ENCODE measurements at places on chromosomes 7 and 10.

- no peak for DNase-seq
These were observed 29.6 kb downstream of the SH2D4B start for GRCh38 chr10:80567292-80567691.

DNA sequence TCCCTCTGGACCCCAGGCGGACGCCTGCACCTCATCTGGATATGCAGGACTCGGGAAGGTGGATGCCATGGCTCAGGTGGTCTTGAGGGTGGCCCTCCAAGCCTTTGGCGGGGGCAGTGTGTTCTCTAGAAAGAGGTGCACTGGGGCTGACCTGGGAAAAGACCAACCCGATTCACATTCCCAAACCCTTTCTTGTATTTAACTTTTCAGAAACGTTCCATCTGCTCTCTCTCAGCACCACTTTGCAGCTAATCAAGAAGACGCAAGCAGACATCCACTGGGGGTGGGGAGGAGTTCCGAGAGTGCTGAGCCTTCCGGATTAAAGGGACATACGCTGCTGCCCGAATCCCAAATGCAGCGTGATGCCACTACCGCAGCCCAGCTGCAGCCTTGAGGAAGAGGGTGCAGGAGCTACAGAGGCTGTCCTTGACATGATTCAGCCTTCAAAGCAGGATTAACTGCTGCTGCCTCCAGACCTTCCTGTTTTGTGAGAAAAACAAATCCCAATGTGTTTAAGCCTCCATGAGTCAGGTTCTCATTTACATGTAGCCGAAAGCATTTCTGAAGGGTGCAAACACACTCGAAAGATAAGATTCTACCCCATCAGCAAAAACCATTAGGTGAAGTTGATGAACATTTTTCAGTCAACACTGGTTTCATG is 39.9 kb downstream of the RBM17 start:
- no peak for DNase-seq

- DNase-seq = no peak
These were observed 56.2 kb downstream of the MINDY3 start for GRCh38 chr10:15804109-15804508.

GRCh38 chr7:155833651-155834050 is 21.4 kb upstream of the SHH start:
- DNase-seq = no peak

DNA sequence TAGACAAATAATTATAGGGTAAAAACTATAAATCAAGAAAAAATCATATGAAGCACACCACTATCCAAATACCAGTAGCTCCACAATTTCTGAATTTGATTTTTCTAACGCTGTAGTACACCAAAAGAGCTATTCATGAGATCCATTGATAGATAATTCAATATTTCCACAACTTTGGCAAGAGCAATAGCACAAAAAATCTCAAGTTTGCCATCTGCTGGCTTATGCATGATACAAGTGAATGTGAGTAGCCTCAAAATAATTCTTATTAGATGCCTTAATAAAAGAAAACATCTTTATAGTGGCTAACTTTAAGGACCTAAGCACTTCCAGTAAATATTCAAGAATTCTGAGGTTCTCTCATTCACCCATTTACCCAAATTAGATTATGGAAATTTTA is 2.2 kb upstream of the TMEM196 start:
- no peak for DNase-seq

DNA sequence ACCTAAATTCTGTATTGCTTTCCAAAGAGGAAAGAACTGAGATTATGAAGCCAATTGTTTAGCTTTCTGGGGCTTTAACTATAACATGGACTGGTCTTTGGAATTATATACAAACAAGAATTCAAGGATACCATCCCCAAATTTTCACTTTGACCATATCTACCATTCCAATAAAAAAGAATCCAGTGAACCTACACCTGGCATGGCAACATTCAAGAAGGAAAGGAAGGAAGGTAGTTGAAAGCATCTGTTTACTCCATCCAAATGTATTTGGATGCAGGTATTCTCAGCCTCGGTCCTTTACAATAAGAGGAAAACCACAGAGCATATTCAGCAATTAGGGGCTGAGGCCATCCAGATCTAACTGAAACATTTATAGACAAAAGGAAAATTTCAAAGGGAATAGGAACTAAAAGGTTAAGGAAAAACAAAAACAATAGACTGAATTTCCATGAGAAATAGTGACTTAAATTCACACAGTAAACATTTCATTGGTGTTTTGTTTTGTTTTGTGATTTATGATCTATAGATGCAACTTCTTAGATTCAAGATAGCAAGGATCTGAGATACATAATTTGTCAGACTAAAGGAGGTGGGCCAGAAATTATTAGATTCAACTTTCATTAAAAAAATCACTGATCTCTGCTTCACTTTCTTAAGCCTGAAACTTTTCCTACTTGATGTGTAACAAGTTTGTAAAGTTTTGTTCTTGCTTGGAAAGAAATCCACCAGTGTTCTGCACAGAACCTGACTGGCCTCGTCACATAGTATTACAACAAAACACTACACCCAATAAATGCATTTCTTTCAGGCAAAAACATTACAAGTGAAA is 12.7 kb downstream of the SKIDA1 start:
- DNase-seq = no peak

DNA sequence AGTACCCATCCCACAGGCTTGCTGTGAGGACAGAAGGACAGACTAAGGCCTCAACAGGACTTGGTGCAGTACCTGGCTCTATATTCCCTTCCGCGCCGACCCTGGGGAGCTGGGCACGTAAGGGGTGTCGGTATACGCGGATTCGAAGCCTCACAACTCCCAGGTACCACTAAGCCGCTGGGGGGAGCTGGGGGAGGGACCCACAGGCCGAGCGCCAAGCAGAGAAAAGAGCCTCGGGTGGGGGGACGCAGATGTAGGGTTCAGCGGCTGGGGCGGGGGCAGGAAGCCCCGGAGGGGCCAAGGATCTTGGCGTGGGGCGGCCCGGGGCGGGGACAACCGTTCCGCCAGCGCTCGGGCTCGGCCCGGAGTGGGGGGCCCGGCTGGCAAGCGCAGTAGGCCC is 126.4 kb upstream of the ZNF746 start:
- DNase-seq = no peak

- DNase-seq = no peak
These were observed 314.1 kb upstream of the C7orf33 start for GRCh38 chr7:148276314-148277041.

GRCh38 chr10:52740155-52740549 is 32.4 kb downstream of the MBL2 start:
- DNase-seq = no peak

DNA sequence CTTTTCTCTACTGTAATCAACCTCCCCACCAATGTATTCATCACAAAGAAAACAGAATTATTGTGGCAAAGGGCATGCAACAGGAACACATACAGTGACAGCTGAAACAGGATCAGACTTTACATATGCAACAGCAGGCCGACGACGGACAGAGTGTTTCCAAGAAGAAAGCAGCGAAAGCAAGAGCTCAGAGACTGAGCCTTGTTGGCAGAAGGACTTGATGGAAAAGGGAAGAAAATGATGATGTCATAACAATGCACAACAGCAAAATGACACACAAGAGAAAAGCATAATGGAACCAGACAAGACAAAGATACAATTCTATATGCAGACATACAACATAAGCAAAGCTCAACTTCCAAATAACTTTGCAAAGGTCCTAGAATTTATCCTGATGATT is 106.5 kb downstream of the ARHGAP12 start:
- DNase-seq = no peak

DNA sequence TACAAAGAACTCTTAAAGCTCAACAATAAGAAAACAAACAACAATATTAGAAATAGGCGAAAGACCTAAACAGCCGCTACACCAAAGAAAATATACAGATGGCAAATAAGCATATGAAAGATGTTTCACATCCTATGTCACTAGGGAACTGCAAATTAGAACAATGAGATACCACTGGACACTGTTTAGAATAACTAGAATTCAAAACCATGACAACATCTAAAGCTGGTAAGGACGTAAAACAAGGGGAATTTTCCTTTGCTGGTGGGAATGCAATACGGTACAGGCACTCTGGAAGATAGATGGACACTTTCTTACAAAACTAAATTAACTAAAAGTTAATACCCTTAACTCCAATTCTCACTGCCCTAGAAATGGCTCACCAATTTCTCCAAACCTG is 44.5 kb downstream of the THSD7A start:
- no peak for DNase-seq

DNA sequence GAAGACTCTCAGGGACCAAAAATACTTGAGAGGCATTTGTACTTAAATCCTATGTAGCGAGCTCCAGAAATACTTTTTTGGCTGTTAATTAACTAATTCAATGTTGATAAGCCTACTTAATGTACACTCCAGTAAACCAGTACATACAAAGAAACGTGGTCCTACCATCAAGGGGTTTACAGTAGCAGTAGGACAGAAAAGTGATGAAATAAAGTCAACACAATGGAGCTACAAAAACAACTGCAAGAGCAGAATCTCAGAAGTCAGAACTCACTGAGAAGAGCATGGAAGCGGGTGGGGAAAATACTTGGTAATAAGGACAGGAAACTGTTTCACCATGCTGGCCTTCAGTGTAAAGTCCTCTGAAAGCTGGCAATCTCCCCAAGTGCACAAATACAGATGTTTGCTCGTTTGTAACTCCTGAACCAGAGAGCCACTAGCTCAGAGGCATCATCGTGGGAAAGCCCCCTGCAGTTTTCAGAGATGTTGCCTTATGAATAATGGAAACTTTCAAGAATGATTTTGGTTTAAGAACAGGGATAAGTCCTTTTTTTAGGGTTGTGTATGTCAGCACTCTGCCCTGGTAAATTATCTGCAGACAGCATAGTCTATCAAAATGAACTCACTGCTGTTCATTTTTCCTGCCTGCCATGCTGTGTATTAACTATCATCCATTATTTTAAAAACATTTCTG is 233.2 kb downstream of the SORCS1 start:
- no peak for DNase-seq

DNA sequence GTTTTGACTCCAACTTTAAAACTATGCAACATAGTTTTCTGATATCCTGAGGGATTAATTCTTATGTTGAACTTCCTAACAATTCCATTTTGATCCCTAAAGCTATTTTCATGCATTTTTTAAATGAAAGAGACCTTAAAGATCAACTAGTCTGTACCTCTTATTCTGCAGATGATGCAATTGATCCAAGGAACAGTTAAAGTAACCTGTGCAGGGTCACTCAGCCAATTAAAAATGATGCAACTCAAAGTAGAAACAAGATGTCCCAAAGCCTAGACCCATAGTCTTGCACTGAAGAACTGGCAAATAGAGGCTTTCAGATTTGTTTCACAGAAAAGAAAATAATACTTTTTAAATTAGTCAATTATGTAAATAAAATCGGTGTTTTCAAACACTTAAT is 86.3 kb downstream of the IMMP2L start:
- no peak for DNase-seq

DNA sequence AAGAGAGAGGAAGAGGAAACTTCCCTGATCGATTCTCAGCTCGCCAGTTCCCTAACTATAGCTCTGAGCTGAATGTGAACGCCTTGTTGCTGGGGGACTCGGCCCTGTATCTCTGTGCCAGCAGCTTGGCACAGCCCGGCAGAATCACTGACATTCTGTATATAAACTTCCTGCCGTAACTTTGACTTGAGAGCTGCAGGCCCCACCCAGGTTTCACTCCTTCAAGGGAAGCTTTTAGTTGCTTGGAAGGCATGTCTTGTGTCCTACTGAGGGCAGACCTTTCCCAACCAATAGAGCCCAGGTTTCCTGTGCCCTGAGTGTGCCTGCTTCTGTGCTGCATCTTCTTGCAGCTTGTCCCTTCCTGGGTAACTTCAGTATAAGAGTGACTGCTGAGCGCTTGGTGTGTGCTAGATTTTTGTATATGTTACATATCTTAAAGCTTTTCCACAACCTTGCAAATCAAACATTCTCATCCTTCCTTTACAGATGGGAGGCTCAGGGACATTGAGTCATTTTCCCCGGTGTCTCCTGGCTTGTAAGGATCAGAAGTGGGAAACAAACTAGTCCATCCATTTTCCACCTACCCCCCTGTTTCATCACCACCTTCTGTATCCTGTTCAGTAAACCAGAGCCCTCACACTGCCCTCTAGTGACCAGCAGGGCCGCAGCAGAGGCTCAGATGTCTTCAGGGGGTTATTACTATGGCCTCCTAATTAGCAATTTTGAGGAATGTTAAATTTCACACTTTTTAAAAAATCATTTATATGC is 225.2 kb upstream of the PRSS58 start:
- peak; percentile 35 for DNase-seq

DNA sequence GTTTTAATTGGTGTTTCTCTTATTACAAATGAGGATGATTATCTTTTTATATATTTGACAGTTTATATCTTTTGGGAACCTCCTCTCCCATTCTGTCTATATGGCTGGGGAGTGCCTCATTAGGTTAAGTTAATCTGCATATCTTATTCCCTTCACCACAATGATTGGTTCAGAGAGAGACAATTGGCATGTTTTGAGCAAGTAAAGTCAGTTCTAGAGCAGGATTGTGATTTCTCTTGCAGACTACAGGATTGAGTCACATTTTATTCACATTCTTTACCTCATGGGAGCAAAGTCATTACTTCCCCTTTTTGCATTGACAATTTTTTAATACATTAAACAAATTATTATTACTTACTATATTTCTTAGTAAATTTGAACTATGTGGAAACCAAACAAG is 345.6 kb downstream of the MDFIC start:
- DNase-seq = no peak

GRCh38 chr7:144826208-144826607 is 9.6 kb downstream of the TPK1 start:
- DNase-seq = no peak

DNA sequence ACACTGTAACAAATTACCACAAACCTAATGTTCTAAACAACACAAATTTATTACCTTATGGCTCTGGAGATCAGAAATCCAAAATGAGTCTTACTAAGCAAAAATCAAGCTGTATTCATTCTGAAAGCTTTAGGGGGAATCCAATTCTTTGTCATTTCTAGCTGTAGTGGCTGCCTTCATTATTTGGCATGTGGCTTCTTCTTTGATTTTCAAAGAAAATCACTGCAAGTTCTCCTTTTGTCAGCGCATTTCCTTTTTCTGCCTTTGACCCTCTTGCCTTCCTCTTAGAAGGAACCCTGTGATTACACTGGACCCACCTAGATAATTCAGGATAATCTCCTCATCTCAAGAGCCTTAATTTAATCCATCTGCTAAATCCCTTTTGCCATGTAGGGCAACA is 36.9 kb downstream of the ZPBP start:
- no peak for DNase-seq

- DNase-seq = no peak
These were observed 6.9 kb upstream of the RAPGEF5 start for GRCh38 chr7:22363756-22364422.

GRCh38 chr10:49559476-49559875 is 20.6 kb upstream of the ERCC6 start:
- DNase-seq = no peak

GRCh38 chr10:119715628-119716505 is 10.0 kb upstream of the INPP5F start:
- DNase-seq = no peak

- DNase-seq = no peak
These were observed 53.5 kb downstream of the DNAJC12 start for GRCh38 chr10:67784474-67784873.

- DNase-seq = no peak
These were observed 154.9 kb downstream of the EGFR start for GRCh38 chr7:55173671-55174070.
